ENCODE measurements at places on chromosomes 5 and 9. TPM values are rescaled to one million over a fixed set of nuclear protein-coding genes. Genes with fewer than 3 reads are reported as not detected.

The PTGER4 gene
- 2.9 TPM for polyA plus RNA-seq

DNA sequence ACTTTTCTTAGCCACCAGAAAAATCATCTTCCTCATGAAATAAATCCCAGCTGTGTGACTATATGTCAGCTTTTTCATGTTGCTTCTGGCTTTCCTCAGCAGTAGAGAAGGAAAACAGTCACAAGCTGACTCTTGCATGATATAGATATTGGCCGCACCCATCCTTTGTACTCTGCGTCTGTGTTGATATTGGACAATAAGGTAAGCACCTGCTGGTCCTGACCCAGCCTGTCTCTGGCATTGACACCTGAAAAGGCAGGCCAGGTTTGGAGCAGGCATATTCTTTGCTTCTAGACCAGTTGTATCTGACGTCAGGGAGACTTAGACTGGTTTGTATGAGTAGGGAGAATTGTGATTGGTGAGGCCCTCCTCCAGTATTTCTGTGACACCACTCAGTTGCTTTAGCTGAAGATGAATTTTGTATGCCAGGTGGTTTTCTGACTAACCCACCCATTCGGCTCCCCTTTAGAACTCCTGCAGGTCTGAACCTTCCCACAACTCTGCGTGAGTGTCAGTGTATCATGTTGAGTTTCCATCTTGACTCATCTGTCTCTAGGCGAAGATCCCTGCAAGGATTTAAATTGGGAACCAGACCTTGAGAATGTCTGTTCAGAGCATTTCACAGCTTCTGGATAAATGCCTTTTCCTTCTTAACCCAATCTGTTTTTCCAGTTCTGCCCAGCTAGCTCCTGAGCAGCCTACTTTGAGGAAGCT is 151.2 kb upstream of the RUSC2 start:
- DNase-seq, result no peak

DNA sequence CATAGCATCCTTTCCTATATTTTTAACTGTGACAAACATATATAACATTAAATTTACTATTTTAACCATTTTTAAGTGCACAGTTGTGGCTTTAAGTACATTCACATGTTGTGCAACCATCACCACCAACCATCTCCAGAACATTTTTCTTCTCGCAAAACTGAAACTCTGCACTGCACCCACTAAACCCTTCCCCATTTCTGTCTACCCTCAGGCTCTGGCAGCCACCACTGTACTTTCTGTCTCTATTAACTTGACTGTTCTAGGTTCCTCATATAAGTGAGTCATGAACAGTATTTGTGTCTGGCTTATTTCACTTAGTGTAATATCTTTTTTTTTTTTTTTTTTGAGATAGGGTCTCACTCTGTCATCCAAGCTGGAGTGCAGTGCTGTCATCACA is 25.5 kb downstream of the KCNMB1 start:
- no peak for DNase-seq

GRCh38 chr5:16666883-16667398 is 50.1 kb upstream of the RETREG1 start:
- no peak for DNase-seq

DNA sequence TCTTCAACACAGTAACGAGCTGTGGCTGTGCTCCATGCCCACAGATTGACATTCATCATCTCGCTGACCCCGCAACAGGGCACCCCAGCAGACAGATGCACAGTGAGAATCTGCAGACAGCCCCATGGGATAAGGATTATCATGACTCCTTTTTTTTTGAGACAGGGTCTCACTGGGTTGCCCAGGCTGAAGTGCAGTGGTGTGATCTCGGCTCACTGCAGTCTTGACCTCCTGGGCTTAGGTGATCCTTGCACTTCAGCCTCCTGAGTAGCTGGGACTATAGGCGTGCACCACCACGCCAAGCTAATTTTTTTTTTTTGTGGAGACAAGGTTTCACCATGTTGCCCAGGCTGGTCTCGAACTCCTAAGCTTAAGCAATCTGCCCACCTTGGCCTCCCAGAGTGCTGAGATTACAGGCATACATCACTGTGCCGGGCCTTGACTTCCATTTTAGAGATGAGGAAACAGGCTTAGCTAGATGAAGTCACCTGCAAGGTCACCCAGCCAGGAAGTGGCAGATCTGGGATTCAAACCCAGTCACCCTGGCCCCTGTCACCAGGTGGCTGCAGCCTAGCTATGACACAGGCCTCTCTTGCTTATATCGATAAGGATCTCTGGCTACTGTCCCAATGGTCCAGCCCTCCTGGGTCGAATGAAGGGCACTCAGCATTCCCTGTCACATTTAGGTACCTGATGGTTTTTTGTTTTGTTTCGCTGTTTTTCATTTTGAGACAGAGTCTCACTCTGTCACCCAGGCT is 5.1 kb downstream of the AIF1L start:
- DNase-seq, result no peak
